ENCODE measurements at places on chromosomes 16 and 17. TPM values are rescaled to one million over a fixed set of nuclear protein-coding genes. Genes with fewer than 3 reads are reported as not detected.

- DNase-seq, result peak; percentile 73
Measured at GRCh38 chr16:15518381-15519351, 84.3 kb downstream of the BMERB1 start.

The SPIRE2 gene
- 0.77 TPM for total RNA-seq

The GP1BA gene
- total RNA-seq, result not detected

DNA sequence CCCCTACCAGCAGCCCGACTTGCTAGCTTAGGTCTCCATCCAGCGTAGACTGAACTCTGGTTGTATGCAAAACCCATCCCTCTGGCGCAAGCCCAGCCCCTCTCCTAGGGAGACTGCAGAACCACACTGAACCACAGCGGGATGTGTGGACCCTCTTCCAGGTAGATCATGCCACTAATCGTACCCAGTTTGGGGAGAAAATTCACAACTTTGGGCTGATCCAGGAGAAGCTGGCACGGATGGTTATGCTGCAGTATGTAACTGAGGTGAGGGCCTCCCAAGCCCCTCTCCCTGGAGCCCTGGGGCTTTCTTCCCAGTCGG is 3.2 kb downstream of the ACADVL start:
- peak; percentile 40 for DNase-seq

DNA sequence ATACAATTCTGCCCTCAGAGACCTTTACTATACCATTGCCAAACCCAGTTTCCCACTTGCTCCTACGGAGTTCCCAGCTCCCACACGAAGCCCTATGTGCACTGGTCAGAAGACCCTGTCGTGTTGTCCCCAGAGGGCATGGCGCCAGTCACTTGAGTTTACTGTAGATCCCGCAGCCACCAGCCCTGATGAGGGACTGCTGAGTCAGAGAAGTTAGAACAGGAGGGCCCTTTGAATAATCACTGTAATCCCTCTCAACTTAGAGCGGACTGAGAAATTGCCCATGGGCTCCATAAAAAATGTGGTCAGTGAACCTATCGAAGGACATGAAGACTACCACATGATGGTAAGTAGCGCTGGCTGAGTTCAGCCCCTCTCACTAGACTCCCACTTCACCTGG is 9.2 kb downstream of the UBFD1 start:
- no peak for DNase-seq

DNA sequence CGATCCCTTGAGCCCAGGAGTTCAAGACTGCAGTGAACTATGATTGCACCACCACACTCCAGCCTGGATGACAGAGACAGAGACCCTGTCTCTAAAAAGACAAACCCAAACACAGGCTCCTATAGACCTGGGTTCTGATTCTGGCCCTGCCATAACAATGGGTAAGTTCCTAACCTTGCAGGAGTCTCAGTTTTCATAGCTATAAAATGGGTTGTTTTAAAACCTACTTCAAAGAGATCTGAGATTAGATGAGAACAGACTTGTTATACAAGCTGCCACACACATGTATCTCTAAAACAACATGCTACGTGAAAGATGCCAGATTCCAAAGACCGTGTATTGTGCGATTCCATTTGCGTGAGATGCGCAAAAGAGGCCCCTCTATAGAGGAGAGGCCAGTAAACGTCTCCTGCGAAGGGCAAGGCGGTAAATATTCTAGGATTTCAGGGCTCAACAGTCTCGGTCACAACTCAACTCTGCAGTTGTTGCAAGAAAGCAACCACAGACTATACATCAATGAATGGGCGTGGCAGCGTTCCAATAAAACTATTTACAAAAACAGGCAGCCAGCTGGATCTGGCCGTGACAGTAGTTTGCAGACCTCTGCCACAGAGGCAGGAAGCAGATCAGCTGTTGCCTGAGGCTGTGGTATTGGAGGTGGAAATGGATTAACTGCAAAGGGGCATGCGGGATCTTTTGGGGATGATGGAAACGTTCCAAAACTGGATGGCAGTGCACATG is 5.9 kb downstream of the CORO7 start:
- no peak for DNase-seq

The SLC16A6 gene
- not detected for total RNA-seq

The CLEC18A gene
- 0.27 TPM for total RNA-seq

GRCh38 chr17:50151937-50152547 is 1.6 kb upstream of the PPP1R9B start:
- DNase-seq, result peak; percentile 84

DNA sequence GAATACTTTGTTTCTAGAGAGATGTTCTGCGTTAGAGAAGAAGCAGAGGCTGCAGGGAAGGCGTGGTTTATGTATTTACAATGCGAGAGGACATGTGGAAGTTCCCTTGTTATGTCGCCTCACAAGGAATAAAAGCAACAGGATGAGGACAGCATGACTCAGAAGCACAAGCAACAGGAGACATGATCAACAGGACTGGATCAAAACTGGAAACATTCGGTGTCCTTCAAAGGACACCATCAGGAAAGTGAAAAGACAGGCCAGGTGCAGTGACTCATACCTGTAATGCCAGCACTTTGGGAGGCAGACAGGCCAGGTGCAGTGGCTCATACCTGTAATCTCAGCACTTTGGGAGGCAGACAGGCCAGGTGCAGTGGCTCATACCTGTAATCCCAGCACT is 52.6 kb downstream of the CCDC57 start:
- no peak for DNase-seq

DNA sequence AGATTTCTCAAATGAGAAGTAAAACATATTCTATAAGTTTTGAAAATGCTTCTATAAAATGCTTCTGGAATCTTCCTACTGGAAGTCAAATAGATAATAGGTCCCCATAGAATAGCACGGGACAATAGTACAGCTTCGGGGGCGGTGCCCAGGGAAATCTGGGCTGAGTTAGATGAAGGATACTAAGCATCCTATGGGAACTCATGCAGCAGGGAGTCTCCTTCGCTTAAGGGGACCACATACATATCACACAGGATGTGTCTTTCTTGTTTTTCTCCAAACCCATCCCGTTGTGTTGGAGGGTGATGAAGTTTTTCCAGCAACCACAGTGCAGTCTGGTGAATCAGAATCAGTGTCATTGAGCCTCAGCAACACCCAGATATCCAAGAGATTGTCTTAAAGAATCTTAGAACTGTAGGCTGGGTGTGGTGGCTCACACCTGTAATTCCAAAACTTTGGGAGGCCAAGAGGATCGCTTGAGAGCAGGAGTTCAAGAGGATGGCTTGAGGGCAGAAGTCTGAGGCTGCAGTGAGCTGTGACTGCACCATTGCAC is 84.2 kb downstream of the PITPNC1 start:
- DNase-seq, result no peak

The HOXB4 gene
- total RNA-seq, result 0.79 TPM

The TMC7 gene
- total RNA-seq, result 1.1 TPM

The KDM8 gene
- total RNA-seq, result 3.7 TPM

GRCh38 chr16:4123616-4124300 is 7.5 kb upstream of the ADCY9 start:
- no peak for DNase-seq

The ANKS4B gene
- total RNA-seq, result not detected

DNA sequence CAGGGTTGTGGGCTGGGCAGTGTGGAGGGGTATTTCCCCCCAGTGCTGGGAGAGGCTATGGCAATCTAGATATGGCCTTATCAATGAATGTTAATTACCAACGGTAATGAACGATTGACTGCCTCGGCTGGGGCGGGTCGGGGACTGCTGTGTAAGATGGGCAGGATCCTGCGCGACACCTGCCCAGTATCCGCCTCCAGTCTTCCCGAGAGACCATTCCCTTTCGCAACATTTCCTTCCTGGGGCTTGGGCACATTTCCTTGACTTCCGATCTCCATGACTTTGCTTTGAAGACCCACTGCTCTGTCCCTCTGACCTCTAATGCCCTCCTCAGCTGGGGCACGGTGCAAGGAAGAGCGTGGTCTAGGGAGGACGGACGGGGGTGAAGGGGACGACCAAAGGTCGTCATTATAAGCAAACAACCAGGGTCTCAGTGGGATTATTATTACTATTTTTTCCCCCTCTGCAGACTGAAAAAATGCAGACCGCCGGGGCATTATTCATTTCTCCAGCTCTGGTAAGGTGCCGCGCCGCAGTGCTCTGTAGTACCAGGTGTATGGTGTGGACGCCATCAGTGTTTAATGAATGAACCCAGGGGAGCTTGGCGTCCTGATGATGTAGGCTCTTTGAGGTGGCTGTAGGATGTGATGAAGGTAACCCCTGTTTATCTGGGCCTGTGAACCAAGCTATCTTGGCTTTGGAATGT is 506 bp downstream of the ATP5MC1 start:
- no peak for DNase-seq

DNA sequence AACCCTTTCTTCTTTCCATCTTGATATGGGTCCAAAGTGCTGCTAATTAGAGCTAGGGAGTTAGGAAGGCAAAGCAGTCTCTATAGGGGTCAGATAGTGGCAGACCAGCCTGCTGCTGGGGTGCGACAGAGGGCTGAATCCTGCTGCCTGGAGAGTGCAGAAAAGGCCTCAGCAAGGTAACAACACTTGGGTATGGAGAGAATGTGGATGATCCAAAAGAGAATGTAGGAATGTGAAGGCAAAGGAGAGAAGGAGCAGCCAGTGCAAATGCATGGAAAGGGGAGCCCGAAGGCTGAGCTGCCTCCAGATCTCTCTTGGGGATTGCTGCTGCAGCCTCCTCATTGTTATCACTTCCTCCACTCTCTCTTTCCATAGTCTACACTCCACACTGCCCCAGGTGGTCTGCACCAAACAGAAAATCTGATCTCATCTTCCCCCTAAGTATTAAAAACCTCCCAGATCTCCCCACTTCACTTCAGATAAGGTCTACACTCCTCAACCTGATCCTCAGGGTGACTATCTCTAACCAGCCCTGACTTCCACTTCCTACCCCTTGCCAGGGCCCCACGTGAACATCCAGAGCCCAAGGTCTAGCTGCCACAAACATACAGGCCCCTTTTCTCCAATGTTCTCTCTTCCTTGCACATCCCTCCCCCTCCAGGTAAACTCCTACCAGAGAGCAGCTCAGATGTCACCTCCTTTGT is 28.8 kb downstream of the TOM1L2 start:
- no peak for DNase-seq

The GRAP gene
- total RNA-seq, result 2.2 TPM

DNA sequence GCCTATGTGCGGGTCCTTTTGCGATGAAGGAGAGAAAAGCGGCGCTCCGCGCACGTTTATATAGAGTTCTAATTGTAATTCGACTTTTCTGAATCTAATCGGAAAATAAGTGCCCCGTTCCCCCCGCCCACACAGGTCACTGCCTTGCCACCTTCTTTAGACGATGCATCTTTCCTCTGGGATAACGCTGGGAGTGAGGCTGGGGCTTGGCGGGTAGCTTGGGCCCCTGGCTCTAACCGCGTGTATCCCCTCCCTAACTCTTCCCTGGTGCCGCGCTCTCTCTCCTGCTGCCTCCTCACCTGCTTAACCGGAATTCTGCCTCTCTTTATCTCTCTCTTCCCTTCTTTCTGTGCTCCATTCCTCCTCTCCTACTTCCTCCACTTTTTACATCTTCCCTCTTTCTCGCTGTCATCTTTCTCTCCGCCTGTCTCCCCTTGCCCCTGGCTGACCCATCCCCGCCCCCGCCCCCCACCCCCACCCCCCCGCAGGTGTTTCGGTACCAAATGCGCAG is 2.6 kb downstream of the LHX1 start:
- no peak for DNase-seq

GRCh38 chr16:74591876-74592650 is 14.9 kb downstream of the GLG1 start:
- DNase-seq, result no peak

DNA sequence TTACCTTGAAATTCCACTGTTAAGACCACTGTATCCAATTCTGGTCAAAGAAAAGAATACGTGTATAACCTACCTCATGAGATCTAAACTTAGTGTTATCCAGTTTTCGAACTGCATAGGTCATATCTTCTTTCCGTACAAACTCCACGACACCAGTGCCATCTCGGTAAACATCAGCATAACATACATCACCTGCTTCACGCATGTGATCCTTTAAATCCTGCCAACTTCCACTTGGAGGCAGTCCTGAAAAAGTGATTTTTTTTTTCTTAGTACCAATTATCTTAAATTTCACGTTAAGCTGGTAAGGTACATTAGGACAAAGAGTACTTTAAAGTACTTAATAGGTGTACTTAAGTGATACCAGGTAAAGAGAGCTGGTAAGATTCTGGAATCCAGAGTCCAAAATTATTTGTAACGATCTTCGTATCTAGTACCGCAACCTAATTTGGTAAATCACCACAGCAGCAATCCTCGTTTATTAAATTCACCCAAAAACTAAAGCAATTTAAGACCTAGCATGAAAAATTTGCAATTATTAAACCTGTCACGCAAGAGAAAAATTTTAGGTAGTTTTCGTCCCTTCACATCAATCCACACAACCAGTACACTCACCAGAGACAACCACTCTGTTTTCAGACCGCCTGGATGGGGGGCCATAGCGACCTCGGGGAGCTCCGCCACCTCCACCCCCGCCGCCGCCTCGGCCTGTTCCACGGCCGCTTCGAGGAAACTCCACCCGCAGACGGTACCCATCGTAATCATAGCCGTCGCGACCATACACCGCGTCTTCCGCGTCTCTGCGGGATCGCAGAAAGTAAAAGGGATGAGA is 1.1 kb downstream of the SRSF1 start:
- no peak for DNase-seq

- DNase-seq, result peak; percentile 83
Measured at GRCh38 chr17:36183001-36183971, 6.8 kb upstream of the TBC1D3B start.

The SULT1A2 gene
- total RNA-seq, result 1.1 TPM

GRCh38 chr16:4246777-4247459 is 5.0 kb upstream of the SRL start:
- no peak for DNase-seq

The NPIPA7 gene
- 2.9 TPM for total RNA-seq

The NPTX1 gene
- not detected for total RNA-seq

The PRDM7 gene
- total RNA-seq, result not detected
